NCI-H1417 treated with DMSO at 0.1 percent for 48 hours (cell line): ENCODE measurements at places on chromosomes 1 and 21.

DNA sequence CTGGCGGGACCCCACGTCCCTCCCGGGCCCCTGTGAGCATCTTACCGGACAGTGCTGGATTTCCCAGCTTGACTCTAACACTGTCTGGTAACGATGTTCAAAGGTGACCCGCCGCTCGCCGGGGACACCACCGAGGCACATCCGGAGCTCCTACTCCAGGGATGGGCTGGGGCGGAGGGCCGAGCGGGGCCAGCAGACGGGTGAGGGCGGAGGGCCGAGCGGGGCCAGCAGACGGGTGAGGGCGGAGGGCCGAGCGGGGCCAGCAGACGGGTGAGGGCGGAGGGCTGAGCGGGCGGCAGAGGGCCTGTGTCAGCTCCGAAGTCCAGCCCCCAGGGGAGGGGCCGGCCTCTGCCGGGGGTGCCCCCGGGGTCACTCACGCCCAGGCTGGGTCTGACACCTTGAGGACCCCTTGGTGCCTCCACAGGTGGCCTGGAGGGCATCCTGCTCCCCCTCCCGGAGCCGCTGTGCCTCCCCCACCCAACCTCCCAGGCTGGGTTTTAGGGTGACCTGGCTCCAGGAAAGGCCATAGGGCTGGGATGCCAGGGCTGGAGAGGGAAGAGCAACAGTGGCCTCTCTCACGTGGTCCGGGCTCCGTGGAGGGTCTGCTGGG is 5.7 kb upstream of the TTLL10 start:
- DNase-seq, result no peak

DNA sequence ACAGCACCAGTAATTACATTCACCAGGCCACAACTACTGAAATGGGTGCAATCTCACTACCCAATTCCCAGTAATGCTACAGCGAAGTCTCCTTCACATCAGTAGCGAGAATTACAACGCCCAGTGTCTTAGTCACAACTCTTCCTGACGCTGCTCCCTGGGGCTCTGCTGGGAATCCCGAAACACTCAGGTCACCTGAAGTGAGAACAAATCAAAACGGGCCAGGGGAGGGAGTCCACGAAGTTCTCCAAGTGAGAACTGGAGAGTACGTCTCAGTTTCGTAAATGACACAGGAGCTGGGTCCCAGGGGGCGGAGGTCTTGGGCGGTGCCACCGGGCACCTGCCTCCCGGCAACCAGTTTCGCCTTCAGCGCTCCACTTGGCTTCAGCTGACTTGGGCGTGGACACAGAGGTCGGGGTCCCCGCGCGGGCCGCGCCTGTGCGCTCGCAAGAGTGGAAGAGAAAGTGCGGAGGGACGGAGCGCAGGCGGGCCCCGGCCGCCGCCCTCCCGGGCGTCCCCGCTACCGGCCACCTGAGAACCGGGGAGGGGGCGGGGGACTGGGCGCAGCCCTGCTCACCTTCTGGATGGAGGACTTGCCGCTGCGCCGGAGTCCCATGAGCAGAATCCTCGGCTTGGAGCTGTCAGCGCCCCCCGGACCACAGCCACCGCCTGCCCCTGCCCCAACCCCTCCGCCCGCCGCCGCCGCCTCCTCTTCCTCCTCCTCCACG is 575 bp downstream of the RRAGC start:
- DNase-seq, result no peak

DNA sequence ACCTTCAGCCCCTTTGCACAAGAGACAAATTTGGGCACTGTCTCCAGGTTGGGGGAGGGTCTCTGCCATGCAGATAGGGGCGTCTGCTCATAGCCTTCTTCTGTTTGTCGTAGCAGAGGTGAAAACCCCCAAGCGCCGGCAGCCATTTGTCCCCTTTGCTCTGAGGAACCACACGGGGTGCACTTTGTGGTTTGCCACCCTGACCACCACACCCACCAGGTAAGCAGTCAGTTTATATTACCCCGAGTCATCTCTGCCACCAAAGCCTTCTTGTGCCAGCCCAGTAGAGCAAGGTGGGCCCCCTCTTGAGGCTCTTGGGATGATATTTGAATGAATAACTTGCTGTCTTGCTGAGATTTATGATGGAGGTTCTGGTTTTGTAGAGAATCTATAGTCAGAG is 111.8 kb downstream of the VPS13D start:
- DNase-seq, result no peak

DNA sequence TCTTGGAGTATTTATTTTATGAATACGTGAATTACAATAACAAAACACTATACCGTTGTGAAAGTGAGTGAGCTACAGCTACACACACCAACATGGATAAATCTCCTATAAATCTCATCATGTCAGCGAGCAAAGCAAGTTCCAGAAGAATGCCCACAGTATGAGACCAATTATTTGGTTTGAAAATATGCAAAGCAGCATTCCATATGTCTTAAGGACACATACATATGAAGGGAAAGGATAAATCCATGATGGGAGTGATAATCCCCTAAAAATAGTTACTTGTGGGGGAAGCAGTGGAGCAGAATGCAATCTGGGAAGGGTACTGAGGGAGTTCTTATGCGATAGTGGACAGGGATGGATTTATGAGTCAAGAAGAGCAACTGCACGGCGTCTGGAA is 261.3 kb downstream of the DISC1 start:
- DNase-seq, result no peak

DNA sequence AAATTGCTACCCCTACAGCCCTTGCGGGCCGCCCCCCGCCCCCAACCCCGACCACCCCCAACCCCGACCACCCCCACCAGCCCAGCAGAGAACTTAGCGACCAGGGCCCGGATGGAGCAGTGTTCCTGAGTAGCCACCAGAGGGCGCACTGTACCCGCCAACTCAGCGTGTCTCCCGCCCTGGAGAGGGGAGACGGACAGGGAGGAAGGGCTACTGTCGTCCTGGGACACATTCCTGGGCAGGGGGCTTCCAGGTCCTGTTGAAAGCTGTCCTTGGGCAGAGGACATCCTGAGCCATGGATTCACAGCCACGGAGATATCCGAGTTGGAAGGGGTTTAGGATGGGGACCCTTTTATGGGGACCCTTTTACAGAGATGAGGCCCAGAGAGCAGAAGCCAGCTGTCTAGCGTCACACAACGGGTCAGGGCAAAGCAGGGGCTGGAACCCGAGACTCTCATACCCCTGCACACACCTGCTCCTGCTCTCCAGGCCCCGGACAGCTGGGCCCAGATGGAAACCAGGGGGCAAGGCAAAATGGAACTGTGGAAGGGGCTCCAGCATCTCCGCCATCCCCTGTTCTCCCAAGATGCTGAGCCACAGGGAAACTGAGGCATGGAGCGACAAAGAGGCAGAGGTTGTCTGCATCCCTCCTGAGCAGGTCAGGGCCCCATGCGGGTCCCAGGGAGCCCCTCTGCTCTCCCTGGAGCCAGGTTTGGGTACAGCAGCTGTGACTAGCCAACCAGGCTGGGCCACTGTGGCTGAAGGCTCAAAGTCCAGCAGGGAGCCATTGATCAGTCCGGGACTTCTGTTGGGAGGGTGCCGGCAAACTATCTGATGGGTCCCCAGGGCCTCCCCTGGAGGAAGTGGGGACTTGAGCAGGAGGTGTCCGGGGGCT is 25.0 kb upstream of the LAPTM5 start:
- DNase-seq, result no peak

DNA sequence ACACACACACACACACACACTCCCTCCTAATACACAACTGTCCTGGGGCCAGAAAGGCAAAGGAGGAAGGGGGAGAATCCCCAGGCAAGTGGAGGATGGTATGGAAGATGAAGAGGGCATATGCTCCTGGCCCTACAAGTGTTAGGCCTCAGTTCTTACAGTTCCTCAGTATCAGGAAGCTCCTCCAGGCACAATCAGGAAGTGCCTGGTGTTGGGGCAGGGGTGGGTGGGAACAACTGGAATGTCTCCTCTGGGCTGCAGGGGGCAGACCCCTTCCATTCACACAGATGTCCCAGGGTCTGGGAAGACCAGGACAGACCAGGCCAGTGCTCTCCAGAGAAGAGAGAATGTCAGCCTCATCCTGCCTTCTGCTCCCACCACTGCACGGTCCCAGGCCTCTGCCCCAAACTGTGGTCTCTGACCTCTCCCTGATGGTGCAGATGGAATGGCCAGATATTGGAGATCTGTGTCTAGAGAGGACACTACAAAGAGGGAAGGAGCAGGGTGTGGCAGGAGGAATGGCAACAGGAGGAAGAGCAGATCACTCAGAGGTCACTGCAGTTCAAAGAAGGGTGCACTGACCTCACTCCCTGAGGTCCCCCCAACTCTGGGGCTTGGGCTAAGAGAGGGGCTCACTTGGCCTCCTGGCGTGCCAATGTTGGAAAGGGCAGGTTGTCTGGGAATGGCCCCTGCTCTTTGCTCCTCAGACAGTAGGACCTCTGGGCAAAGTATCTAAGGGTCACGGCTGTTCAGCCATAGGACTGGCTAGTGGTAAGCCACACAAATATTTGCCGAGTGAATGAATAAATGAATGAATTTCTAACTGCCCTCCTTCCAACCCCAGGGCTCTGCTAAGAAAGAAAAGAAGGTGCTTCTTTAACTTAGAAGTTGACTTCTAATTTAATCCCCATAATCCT is 2.5 kb upstream of the DENND2D start:
- DNase-seq, result no peak

GRCh38 chr1:30268923-30269666 is 454.3 kb downstream of the MATN1 start:
- no peak for DNase-seq

- DNase-seq, result no peak
Measured at GRCh38 chr1:60101516-60101915, 27.9 kb upstream of the C1orf87 start.

GRCh38 chr21:35927262-35927661 is 133.1 kb downstream of the SETD4 start:
- DNase-seq, result peak; percentile 17

DNA sequence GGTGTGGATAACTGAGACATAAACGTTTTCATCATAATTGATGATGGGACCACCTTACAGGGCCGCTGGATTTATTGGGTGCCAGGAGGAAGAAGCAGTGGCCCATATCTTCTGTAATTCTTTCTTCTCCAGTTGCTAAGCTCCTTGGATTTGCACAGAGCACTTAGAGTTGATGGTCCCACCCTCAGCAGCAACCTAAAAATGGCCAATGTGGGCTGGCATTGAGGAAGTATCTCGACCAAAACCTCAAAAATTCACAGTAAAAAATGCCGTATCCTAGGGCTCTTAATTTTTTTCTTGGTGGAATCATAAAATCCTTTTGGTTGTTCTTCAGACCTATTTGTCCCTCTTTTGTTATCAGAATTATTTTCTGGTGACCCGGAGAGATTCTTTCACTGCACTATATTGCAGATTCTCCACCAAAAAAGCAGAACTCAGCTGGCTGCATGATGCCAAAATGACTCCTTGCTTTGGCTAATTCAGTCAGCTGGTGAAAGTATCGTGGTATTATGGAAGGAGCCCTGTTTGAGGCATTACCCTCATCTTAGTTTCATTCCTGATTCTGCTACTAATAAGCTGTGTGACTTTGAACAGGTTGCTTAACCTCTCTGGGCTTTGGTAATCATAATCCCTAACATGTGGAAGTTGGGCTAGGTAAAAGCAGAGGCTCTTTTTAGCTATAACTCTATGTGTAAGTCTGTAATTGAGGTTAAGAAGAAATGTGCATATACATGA is 27.6 kb downstream of the KIRREL1 start:
- no peak for DNase-seq

DNA sequence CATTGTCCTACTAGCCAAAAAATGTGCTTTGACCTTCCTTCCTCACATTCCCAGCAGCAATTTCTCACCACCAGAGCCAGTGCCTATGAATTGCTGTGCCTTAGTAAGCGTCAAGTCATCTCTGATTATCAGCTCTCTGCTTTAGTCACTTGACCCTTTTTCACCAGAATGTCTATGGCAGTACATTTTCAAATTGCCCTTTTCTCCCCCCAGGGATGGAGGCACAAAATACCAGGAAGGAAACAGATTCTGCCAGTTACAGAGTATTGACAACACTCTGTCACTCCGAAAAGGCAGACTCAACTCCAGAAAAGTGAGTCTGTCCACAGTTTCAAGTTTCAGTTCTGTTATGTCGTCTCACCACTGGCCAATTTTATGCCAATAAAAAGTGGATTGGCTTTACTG is 167.4 kb downstream of the TNFSF18 start:
- DNase-seq, result no peak

GRCh38 chr1:75768016-75768415 is 18.0 kb upstream of the RABGGTB start:
- no peak for DNase-seq

GRCh38 chr1:96076589-96076988 is 645.0 kb upstream of the PTBP2 start:
- DNase-seq, result no peak

- no peak for DNase-seq
Measured at GRCh38 chr1:116375887-116376728, 3.1 kb downstream of the ATP1A1 start.

DNA sequence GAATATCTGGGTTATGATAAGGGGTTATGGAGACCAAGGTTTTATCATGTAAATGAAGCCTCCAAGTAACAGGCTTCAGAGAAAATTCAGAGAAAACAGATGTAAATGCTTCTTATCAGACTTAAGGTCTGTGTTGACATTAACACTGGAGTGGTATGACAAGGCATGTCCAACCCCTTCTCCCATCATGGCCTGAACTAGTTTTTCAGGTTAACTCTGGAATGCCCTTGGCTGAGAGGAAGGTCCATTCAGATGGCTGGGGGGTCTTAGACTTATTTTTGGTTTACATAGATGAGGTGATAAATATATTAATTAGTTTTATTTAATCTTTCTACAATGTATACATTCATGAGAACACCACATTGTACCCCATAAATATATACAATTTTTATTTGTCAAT is 399.6 kb downstream of the TBX15 start:
- no peak for DNase-seq

DNA sequence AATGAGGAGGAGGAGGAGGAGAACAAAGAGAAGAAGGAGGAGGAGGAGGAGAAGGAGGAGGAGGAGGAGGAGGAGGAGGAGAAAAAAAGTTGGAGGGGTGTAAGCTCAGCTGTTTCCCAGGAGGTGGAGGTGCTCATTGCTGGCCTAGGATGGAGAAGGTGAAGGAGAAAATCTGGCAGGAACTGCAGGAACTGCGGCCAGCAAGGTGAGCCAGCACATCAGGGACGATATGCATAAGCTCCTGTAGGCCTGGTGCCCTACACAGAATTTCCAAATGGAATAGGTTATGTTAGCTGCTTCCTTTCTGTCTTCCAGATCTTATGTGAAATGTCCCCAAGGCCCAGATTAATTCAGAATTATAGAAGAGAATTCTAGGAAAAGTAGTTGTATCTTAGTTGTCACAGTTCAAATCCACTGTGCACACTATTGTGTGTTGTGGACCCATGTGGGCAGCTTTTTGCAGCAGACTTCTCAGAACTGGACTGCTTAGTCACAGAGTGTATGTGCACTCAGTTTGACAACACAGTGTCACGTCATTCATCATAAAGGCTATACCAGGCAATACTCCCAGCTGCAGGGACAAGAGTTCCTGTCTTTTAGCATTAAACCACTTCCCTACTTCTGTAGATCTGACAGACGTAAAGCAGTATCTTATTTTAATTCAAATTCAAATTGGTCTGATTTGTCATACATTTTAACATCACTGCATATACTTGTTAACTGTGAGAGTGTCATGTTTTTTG is 303.7 kb downstream of the HLX start:
- no peak for DNase-seq

DNA sequence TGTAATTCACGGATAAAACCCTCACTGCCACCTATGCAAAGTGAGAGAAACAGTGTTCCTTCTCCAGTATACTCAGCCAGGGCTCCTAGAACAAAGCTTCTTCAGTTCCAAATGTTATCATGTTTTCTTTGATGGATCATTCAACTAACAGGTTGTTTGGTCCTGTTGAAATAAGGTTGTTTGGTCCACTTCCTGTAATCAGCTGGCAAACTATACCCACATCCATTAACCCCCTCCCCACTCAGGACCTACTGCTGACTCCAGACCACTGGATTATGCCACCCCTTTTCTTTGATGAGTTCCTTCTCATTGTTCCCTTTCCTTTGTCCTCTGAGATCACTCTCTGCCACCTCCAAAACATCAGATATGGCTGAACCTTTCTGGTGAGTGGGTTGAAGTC is 267.7 kb upstream of the USP25 start:
- DNase-seq, result no peak
